ENCODE measurements at places on chromosomes 16 and 17.

DNA sequence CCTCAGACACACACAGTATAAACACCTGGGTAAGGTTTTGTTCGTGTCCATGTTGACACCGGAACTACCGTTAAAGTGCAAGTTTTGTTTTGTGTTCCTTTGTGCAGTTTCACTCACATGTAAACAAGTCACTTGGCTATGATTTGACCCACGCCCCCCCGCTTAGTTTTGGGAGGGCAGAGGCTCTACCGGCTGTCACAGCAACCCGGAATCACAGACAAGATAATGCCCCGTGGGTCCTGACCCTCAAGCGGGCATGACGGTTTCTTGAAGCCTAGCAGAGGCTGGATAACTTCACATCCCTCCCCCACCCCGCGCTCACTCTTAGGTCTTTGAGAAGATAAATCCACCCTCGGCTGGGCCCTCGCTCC, 1.7 kb downstream of the RASD1 start:
- peak; percentile 29 for DNase-seq

DNA sequence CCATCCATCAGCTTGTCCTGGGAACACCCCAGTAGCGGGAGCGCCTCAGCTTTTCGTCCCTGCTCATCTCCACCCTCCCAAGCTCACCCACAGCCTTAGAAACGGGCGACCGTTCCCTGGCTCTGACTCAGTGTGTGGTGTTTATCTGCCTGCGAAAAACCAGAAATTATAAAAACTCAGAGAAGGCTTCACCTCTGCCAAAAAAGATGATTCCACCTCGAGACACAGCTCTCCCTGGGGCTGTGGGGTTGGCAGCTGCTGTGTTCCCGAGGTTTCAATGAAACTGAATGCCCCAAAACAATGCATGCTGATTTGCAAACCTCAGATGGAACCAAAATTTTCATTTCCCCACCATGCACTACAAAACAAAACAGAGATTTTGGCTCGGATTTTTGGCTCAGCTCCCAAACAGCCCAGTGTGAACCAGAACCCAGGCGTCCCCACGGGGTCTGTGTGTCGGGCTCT, 62.4 kb upstream of the MED9 start:
- peak; percentile 59 for DNase-seq

- DNase-seq: no peak
Observed at GRCh38 chr16:68668266-68668665, 23.2 kb downstream of the CDH3 start.

DNA sequence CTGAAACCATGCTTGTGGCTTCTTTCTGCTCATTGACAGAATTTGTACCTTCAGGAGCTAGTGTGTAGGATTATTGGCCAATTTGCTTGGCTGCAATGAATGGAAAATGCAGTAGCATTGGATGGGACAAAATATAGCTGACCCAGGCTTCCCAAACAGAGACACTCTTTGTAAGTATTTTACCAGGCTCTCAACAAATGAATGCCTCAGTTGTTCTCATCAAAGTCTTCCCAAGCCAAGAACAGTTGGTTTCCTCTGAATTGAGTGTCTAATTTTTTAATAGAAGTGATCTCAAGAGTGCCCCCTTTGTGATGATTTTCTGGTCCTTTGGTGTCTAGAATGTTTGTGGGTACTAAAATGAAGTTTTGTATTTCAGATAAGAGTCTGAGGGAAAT, 140.9 kb downstream of the SHISA9 start:
- no peak for DNase-seq

- DNase-seq: no peak
Observed at GRCh38 chr16:82660075-82660645, 33.4 kb downstream of the CDH13 start.

DNA sequence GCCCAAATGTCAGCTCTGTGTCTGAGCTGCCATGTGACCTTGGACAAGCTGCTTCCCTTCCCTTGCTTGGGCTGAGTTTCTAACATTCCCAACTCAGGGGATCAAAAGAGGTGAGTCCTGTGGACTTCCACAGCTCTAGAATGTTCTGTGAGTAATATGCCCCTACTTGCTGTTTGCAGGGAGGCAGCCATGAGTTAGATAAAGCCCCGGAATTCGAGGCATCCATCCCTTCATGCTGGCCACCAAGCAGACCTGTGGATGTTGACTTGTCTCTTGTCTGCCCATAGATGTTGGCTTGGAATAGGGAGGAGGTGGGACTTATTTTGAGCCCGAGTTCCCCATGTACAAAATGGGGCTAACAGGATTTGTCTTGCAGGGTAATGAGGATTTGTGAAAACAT, 36.2 kb downstream of the KSR1 start:
- no peak for DNase-seq

DNA sequence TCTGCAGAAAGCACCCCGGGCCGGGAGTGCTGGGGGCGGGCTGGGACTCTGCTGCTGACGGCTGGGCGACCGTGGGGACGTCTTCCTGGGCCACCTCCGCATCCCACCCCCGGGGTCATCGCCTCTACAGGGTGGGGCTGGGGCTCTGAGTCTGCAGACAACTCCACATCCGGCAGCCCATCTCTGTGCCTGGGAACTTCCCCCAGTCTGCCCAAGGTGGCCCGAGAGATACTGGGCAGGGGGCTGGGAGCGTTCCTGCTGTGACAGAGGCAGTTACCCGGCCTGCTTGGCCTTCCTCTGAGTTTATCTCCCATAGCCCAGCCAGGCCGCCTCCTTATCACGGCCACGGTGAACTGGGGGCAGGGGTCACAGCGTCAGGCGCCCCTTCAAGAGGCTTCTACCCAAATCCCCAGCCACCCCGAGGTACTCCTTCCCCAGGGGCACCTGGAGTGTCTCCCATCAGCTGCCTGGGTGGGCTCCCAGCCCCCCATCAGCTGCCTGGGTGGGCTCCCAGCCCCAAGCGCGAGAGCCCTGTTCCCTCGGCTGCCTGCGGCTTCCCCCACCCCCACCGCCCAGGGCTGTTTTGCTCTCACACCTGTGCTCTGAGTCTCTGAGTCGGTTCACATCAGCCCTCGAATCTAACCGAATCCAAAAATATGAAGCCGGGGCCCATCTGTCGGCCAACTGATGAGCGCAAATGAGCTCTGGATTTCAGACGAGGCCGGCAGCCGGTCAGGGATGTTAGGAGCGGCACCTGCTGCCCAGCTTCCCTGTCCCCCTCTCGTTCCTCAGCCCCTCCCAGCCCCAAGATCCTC, 15.6 kb upstream of the CBFA2T3 start:
- DNase-seq: no peak

GRCh38 chr16:70714581-70715054, 28.8 kb upstream of the MTSS2 start:
- no peak for DNase-seq

GRCh38 chr16:86611525-86611855, 33.1 kb downstream of the FOXL1 start:
- no peak for DNase-seq

GRCh38 chr16:49833085-49833484, 22.8 kb downstream of the ZNF423 start:
- peak; percentile 54 for DNase-seq

GRCh38 chr17:65583921-65584603, 22.6 kb upstream of the AXIN2 start:
- no peak for DNase-seq

- no peak for DNase-seq
Observed at GRCh38 chr16:81390840-81391239, 53.8 kb upstream of the CMIP start.

- DNase-seq: no peak
Observed at GRCh38 chr17:81713004-81713555, 996 bp downstream of the SLC25A10 start.

GRCh38 chr17:50044483-50044882, 11.4 kb upstream of the ITGA3 start:
- no peak for DNase-seq

- DNase-seq: no peak
Observed at GRCh38 chr17:77471984-77472461, 331.3 kb downstream of the SEC14L1 start.

DNA sequence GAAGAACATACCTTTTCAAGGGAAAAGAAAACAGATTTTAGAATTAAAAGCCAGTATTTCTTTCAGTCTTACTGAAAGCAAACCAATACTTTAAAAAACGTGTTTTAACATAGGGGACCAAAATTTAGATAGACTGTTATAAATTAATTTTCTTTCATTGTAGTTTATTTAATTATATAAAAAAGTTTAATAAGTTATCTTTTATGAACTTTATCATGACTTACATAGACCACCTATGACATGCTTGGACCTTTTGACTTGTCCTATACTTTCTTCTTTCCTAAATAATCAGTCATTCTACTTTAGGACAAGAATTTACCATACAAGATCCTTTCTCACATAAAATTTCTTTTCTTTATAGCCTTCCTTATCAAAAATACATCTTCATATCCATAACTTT, 102.0 kb upstream of the HAS3 start:
- no peak for DNase-seq

DNA sequence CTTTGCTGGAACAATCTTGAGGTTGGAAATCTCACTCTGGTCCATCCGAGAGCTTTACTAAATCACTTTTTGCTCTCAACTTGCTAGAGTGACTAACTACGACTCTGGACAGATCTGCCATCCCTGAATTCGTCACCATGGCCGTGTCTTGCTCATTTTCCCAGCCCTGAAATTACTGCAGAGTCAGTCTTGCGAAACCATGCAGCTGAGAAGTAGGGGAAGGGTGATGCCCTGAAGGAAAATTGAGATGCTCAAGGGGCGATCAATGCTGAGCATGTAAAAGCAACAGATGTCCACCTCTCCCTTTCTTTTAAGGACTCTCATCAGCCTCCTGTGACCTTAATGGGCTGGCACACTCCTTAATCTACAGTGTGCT, 18.8 kb downstream of the PCTP start:
- DNase-seq: peak; percentile 31

GRCh38 chr16:8874388-8874787, 5.6 kb upstream of the CARHSP1 start:
- no peak for DNase-seq

DNA sequence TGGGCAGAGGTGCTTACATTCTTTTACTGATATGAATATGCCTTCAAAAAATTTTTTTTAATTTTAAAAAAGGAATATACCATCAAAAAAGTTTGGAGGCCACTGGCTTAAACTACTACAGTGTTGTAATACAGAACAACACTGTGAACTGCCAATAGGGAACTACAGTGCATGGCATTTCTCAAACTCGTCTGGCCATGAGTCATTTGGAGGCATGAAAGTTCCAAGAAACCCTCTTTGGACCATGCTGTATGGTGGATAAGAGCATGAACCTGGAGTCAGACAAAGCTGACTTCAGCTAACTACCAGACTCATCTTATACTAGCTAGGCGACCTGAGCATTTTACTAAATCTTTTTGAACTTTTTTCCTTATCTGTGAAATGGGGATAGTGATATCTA, 9.2 kb upstream of the NF1 start:
- no peak for DNase-seq

DNA sequence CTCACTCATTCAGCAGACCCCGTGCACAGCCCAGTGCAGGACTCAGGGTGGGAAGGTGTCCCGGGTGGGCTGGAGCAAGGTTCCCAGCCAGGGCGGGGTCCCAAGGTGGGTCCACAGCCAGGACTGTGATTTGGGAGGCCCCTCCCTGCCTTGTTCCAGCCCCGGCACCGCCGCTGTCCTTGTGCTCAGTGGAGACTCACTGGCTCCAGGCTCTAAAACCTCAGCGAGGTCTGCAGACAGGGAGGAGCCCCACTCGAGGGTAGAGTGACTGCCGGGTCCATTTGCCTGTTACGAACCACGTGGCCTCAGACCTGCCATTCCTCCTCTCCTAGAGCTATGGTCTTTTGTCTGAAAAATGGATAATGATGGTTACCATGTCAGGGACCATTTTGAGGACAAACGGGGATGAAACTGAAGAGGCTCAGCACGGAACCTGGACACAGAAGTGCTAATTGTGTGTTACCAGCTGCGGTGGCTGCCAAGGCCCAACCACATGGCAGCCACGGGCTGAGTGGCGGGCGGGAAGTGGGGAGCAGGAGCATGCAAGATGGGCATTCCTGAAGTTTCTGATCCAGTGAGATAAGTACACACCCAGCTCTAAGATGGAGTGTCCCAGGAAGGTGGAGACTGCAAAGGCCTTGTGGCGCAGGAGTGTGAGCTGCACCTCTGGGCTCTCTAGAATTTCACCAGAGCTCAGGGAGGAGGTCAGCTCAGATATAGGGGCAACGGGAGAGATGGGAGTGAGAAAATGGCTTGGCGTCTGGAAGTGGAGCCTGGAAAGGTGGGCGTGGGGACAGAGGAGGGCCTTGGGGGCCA, 317.6 kb downstream of the SEC14L1 start:
- no peak for DNase-seq

DNA sequence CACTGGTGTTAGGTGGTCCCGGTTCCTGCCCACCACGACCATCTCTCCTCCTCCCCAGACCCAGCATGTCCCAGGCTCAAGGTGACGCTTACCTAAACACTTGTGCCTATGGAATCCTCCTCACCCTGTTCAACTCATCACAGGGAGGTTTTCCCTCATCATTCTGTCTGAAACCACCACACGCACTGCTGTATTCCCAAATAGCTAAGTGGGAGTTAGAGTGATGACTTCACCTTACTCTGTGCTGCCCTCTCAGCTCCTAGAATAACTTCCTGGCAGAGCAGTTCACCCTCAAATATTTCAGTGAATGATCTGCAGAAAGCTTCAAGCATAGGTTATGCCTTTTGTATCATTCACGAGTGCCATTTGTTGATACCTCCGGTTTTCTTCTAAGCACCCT, 216.5 kb downstream of the CPPED1 start:
- DNase-seq: no peak

DNA sequence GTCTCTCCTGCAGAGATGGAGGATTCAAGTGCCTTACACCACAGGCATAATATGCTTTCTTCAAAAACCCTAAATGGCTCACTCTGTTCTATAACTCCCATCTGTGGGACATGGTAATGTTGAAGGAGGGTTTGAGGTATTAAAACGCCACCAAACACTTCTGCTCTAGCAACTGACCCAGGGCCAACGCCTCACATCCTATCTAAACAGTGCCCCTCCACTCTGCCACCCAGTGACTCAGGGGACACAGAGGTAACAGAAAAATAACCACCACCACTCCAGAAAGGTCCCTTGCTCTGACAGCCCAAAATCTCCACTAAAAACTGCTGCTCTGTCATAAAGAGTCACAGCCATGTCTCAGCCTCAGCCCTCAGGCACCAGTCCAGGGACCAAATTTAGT, 17.7 kb downstream of the NPRL3 start:
- DNase-seq: no peak

DNA sequence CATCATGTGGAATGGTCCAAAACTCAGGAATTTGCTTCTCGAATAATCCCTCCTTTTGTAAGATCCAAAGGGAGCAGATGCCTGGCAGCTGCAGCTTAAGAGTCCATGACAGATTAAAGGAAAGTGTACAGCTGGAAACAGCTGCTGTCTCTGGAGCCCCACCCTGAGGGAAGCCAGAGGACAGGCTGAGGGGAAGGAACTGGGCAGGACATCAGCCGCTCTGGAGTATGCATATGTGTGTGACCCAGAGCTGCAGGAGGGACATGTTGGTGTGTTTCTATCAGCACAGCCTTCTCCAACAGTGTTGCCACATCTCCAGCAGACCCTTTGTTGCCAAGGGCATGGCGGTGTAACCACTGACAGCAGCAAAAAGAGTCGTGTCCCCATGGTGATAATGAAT, 46.2 kb downstream of the CYB561 start:
- no peak for DNase-seq

GRCh38 chr17:65005858-65006257, 50.7 kb downstream of the GNA13 start:
- DNase-seq: no peak
